ENCODE measurements at places on chromosomes 7 and 10.
A peak's percentile ranks its signal among the peaks of the same experiment; 100 is the strongest.

- no peak for DNase-seq
Measured at GRCh38 chr10:122329416-122329815, 45.1 kb upstream of the PLEKHA1 start.

DNA sequence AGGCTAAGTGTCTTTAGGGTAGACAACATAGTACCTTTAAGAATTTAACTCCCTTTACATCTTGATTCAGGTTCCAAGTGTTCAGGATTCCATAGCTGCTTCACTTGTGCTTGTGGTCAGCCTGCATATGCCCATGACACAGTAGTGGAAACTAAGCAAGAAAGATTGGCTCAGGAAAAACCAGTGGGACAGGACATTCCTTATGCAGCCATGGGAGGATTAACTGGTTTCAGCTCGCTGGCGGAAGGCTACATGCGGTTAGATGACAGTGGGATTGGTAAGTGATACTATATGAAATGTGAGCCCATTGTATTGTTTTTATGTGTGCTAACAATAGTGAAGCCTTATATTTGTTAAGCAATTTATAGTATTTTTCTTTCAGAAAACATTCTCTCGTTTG is 11.3 kb downstream of the FAM221A start:
- no peak for DNase-seq

- DNase-seq = no peak
Measured at GRCh38 chr10:110226926-110227641, 19.7 kb downstream of the MXI1 start.

GRCh38 chr10:107434201-107434600 is 269.7 kb upstream of the SORCS1 start:
- DNase-seq = no peak

DNA sequence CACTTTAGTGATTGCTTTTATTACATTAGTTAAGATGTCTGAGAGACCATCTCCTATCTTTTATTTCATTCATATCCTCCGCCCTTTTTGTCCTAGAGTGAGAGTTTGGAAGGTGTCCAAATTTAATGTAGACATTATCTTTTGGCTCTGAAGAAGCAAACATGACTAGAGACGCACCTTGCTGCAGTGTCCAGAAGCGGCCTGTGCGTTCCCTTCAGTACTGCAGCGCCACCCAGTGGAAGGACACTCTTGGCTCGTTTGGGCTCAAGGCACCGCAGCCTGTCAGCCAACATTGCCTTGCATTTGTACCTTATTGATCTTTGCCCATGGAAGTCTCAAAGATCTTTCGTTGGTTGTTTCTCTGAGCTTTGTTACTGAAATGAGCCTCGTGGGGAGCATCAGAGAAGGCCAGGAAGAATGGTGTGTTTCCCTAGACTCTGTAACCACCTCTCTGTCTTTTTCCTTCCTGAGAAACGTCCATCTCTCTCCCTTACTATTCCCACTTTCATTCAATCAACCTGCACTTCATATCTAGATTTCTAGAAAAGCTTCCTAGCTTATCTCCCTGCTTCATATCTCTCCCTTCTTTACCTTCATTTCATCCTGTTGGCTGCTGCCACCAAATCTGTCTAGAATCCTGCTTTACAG is 10.4 kb upstream of the CLCN1 start:
- DNase-seq = peak; percentile 57

DNA sequence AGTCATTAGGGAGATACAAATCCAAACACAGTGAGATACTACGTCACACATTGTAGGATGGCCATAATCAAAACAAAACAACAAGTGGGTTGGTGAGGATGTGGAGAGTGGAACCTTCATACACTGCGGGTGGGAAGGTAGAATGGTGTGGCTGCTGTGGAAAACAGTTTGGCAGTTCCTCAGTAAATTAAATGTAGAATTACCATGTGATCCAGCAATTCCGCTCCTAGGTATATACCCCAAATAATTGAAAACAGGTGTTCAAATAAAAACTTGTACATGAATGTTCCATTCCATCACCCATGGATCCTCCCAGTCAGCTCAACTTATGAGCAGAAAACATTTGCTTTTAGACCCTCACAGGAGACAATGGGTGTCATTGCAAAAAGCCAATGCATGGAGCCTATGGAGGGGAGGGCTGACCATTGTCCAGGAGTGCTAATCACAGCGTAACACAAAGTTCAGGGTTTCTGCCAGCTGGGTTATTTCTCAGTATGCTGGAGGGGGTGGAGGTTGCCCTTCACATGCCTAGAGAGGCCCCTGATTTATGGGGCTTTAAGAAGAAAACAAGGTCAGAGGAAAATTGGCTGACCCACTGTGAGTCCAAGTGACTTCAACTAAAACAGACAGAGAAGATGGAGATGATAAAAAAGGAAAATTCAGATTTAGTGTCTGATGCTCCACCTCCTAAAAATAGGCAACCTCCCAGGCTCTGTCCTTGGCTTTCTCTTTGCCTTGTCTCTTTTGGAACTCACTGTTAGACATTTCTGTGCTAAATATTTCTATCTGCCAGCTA is 124.1 kb downstream of the WDR11 start:
- no peak for DNase-seq

GRCh38 chr7:74606101-74606908 is 51.2 kb upstream of the GTF2I start:
- peak; percentile 47 for DNase-seq

DNA sequence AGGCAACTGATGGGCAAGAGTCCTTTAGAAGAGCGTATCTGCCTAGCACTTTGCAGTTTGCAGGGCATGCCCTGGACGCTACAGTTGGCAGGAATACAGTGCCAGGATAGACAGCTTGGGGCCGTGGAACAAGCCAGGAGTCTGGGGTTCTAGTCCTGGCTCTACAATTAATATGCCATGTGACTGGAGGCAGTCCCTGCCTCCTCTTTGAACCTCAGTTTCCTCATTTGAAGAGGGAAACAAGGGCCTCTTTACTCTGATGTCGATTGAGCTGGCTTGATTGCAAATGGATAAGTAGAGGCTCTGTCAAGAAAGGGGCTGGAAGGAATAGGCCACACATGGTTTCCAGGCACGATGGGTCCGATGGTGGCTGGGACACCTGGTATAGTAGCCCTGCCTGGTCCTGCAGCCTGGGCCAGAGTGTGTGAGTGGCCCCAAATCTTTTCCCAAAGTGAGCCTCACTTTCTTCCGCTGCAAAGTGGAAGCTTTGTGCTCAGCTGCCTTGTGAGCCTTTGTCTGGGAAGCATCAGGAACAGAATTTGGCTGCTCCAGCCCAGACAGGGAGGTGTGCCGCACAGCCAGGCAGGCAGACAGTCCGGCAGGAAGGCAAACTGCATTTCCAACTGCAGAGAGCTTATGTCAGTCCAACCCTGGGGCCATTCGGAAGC is 111.4 kb upstream of the PPIF start:
- DNase-seq = no peak

- DNase-seq = no peak
Measured at GRCh38 chr10:61181832-61182231, 237.8 kb upstream of the RHOBTB1 start.

DNA sequence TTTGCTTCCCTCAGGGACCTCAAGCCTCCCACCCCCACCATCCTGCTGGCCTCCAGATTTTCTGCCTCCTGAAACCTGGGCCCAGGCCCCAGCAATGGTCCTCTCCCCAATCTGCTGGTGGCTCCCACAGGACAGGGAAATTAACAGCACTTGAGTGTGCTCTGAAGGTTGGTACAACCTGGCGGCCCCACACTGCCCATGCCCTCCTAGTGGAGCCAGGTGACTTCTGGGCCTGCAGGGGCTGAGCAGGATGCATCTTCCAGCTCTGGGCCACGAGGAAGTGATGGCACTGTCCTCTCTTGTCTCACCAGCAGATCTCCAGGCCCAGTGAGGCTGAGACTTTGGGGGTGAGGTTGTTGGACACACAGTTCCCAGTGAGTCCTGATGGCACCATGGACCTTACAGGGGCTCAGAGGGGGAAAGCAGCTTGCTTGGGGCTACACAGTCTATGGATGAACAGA is 3.6 kb upstream of the ZMIZ1 start:
- DNase-seq = no peak

DNA sequence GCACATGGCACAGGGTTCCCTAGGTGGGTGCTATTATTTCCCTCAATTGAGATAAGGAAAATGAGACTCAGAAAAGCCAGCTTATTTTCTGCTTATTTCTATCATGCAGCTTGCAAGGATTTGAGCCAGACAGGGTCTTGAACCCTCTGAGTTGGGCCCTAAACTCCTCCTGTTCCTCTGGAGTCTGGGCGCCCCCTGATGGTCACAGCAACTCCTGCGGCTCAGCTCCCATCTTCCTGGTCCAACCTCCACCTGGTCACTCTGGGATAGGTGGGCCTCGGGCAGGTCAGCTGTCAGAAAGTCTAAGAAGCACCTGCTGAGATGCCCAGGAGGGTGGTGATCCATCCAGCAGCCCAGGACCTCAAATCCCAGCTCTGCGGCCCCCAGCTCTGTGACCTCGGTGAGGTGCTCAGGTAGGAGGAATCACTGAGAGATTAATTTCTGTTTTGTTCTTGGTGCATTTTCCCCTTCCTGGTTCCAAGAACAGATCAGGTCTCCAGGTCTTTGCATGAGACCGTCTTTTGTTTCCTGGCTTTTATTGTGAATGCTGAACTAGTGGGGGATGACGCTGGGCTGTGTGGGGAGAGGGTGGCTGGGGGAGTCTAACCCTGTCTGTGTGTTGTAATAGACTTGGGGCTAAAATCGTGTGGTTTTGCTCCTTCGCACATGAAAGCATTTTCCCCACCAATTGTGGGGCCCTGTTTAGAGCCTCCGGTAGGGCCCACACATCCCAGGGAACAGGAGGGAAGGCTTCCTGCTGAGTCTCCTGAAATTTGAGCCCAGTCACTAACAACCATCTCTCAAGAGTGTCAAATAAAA is 32.8 kb downstream of the TMEM130 start:
- DNase-seq = peak; percentile 16

DNA sequence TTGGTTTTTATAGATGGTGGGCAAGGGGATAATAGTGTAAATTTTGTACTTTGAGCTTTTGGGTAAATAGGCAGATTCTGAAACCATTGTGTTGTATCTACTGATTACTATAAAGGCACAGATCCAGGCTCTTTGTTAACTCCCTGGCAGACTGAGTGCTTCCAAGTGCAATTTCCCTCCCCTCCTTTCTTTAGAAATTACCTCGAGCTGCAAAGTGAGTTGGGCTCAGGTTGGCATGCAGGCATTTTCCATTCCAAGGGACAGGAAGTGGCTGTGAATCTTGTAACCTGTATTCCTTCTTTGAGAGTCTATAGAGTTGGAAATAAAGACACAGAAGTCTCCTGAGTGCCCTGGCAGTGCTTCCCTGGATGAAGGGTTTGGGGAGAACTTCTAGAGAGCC is 494.2 kb upstream of the GALNT17 start:
- DNase-seq = no peak

DNA sequence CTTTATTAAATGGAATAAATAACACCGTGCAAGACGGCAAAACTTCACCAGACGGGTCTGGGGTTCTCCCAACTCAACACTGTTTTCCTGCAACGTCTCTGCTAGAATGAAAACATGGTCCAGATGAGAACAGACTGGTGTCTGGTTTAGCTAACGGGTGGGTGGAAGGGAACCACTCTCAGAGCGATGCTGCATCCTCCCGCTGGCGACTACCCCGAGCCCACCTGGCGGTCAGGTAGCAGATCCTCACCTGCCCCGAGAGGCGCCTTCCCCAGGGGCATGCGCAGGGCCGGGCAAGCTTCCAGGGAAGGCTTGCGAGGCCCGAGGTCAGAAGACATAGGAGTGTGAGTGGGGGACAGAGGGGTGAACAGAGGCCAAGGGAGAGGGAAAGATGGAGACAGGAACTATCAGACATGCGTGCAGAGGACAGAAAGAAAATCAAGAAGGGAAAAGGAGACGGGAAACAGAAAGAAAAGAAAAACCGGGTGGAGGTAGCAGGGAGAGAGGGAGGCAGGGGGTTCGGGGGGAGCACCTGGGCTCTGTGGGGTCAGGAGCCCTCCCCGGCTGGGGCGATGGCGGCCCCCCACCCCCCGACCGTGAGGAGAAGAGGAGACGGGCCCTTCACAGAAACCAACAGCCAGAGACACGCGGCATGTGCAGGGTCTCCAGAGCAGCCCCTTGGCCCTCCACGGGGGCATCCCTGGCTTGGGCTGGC is 222.0 kb downstream of the MAD1L1 start:
- no peak for DNase-seq

DNA sequence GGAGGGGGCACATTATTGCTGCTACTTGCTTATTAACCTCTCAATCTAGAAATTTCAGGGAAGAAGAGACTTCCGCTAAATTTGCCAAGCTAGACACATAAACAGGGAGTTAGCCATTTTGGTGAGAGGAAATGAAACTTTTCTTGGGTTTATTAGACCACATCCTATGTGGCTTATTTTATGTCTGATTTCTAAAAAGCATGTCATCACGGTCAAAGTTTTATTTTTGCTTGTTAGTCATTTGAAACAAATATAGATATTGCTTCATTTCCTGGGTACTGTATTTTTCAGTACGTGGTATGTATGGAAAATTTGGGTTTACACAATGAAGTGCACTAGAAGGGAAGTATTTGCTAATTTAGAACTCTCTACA is 144.1 kb downstream of the TCF7L2 start:
- DNase-seq = no peak

DNA sequence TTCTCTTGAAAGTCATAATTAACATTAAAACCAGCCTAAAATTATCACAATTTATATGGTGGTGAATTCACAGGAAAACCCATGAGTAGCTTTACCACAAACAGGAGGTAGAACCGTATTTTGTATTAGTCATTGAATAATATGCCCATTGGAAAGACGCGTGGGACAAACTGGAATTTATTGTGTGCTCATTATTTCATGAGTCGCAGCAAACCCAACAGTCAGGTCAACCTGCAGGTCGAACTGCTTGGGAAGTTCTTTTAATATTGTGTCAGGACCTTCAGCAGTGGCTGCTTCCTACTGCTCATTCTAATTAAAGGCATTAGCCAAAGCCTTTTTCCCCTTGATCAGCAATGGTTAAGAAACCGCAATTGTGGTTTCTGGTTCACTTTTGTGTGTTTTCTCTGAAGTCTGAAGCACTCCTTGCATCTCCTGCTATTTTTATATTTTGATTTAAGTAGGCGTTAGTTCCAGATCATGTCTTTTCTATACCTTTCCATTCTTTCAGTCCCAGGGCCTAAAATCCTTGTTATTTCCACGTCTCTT is 100.1 kb downstream of the RAB11FIP2 start:
- DNase-seq = no peak

- DNase-seq = no peak
Measured at GRCh38 chr10:633279-634245, 55.9 kb downstream of the DIP2C start.

GRCh38 chr10:35607475-35608327 is 2.6 kb downstream of the GJD4 start:
- peak; percentile 12 for DNase-seq

GRCh38 chr10:26269754-26270153 is 53.2 kb downstream of the GAD2 start:
- no peak for DNase-seq

DNA sequence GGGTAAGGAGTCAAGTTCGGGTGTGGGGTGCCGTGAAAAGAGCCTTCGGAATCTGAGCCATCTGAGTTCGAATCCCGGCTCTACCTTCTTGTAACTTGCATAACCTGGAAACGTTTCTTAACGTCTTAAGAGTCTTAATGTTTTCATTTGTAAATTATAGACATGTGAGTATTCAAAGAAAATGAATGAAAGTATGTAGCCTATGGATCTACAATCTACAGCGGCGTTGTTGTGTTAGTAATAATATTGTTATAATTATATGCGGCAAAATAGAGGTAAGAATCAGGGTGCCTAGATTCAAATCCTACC is 559 bp downstream of the VTI1A start:
- DNase-seq = no peak

GRCh38 chr10:63466144-63466935 is 563 bp upstream of the JMJD1C start:
- DNase-seq = peak; percentile 29

All from stimulated activated naive CD8-positive, alpha-beta T cell treated with anti-CD3 and anti-CD28 coated beads, Interleukin-15, amount 100 ng/mL, for 72 hours (primary cell).